Sciatic nerve (tissue), 2 donors: ENCODE measurements at places on chromosomes 3 and 15.

GRCh38 chr3:166575161-166575560 lies 737.9 kb upstream of the BCHE start:
- DNase-seq: no peak

DNA sequence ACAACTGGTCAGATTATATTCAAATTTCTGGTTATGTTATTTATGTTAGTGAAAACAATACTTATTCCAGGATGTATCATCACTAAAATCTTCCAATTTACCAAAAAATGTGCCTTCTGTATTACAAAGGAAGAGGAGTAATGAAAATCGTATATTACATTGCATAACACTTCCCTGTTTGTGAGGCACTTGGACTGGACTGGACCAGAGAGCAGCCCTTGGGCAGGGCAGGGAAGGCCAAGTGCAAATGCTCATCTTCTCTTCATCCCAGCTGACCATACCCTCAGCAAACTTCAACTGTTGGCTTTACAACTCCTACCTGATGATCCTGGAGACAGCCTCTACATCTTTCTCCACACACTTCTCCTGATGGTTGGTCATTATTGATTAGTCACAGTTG lies 285.7 kb upstream of the MME start:
- no peak for DNase-seq

DNA sequence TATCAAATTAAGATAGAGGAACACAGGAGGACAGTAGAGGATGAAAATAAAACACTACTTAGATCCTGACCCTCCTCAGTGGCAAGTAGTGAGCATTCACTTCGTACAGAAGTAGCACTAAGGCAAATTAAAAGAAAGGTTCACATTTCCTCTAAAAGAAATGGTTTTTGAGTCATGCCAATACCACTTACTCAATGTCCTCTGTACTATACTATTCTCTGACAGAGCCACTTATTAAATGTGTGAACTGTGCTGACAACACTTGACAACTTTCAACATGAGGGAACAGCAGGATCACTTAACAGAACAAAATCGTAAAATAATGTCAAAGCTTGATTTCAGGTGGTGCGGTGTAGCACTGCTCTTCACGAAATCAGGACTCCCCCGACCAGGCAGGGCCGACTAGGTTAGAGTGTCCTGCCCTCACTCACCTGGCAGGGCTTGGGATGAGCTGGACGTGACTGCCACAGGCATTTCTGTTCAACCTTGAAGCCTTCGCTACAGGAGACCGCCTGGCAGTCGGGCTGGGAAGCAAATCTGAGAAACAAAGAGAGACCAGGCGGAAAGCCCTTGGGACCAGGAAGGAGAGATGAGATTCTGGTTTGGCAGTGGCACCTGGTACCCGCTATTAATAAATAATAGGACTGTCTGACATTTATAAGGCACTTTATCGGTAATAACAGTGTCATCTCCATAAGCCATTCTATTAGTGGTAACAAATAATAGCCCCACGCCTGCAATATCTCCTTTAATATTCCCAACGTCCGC lies 611 bp upstream of the SLC27A2 start:
- DNase-seq: no peak

GRCh38 chr3:131277836-131278497 lies 103.6 kb upstream of the NUDT16 start:
- no peak for DNase-seq

DNA sequence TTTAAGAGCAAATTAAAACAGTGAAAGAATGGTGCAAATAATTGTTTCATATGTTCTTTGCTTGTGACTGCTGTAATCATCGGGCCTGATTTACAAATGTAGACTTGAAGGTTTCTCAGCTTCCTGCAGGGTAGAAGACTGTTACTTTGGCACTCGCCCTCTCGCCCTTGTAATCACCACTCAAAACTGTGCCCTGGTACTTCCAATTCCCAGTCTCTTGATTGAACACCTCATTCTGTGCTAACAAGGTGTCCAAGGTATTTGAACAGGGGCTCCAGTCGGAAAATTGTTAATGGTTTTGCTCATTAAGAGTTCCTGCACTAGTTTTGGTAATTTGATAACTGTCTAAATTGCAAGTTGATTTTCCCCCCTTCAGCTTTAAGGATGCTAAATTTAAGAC lies 209.5 kb downstream of the ZIC1 start:
- no peak for DNase-seq

GRCh38 chr15:84908564-84908963 lies 24.1 kb downstream of the SLC28A1 start:
- no peak for DNase-seq

DNA sequence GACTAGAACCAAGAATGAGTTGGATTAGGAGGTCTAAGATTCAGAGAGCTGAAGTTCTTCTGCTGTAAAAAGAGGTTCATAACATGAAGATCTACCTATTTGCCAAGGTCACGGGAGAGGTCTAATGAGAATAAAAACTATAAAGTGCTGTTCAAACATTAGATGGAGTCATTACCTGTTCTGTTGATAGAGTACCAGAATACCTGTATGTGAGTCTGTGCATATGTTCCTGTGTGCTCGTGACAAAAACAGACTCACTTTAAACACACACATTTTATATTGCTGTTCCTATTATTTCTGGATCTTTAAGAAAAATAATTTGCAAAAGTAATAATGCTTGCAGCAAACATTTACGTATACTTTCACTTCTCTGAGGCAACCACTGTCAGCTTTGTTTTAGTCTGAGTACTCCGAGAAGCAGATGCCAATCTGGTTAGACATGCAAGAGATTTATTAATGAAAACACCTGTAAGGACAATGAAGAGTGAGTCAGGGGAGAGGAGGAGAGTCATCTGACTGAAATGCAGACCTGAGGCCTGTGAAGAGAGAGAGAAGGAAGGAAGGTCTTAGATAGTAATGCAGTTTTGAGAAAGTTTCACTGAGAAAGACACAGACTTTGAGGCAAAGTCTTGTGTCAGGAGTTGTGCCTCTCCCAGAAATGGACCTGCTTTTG lies 221.2 kb downstream of the SQOR start:
- DNase-seq: no peak

- DNase-seq: no peak
Observed at GRCh38 chr3:133037436-133037835, 755 bp upstream of the TMEM108 start.

DNA sequence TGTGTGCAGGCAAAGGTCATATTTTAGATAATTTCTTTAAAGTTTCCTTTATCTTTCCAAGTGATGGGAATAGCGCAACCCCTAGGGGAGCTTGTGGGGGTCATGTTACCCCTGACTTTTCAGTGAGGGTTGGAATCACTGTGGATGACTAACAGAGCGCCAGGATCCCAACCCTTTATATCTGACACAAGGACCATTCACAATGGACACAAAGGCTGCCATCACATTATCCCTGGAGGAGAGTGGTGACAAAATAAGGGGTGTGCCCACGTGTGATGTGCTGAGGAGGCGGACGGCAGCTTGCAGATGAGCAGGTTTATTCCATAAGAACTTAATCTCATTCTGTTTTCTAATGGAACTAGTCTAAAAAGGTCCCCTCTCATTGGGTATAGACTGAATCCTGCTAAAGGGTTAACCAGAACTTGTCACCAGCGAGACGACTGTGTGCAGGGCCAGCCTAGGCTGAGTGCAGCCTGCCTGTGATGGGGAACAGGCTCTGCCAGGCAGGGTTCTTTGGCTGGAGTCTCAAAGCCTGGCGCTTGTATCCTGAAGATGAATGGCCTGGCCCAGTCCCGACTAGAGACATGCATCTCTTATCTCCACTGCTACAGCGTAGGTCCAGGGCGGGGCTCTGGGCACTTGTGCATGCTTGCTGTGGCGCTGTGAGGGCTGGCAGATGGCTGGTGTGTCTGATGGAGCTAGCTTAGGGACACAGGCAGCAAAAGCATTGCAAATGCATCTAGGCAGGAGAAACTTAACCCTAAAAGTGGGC lies 50.2 kb downstream of the CHDH start:
- DNase-seq: no peak

DNA sequence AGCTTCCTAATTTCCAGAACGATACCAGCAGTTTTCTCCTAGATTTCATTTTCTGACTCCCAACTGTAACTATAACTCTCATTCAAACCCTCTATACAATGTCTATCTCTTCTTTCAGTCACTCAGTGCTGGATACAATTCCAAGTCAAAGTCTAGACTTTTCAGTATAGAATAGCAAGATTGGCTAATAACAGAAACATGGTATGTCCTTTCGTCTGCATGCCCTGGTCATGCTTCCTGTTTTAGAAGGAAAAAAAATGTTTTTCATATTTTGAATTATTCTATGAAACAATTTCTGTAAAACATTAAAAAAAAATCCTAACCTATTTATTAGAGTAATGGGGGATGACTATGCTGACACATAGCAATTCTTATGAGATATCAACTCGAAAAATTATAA lies 180.0 kb downstream of the KCNAB1 start:
- no peak for DNase-seq

DNA sequence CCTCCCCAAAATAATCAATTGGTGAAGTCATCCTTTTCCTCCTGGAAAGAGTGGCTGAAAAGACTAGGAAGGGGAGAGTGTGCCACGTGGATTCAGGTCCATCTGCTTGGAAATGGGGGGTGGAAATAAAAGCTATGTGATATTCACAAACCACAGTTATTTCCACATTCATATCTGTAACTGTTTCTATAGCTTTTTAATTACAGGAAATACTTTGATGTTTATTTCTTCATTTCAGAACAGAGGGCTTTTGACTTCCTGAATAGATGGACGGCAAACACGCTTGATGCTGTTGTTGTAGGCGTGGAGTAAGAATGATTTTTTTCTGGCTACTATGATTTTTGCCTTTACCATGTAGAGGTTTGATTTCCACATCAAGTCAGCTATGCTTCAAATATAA lies 10.1 kb downstream of the AADACL2 start:
- DNase-seq: no peak

DNA sequence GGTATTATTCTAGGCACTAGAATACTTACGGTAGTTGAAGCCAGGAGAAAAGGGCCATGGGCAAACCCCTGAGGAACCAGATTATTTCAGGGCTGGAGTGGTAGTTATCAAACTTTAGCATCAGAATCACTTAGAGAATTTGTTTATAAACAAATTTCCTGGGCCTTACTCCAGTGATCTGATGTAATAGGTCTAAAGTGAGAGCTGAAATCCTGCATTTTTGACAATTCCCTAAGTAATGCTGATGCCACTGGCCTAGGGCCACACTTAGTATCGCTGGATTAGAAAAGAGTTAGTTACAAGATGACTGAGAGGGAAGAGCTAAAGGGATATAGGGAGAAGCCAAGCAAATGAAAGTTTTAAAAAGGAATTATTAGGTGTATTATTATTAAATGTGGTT lies 412.5 kb upstream of the THRB start:
- no peak for DNase-seq

DNA sequence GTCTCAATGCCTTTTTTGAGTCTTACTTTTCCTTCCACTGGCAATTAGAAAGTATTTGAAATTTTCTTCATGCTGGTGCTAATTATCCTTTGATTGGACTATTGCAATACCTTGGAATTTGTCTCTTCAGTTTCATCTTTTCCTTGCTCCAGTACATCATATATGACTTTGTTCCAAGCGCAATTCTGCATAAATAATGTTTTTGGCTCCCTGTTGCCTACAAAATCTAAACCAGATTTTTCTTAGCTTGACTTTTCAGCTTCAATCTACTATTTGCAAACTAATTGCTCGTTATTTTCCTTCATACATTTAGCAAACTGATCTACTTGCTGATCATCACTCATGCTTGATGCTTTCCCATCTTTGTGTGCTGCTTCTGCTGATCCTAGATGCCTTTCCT lies 230.8 kb upstream of the GPR149 start:
- no peak for DNase-seq

DNA sequence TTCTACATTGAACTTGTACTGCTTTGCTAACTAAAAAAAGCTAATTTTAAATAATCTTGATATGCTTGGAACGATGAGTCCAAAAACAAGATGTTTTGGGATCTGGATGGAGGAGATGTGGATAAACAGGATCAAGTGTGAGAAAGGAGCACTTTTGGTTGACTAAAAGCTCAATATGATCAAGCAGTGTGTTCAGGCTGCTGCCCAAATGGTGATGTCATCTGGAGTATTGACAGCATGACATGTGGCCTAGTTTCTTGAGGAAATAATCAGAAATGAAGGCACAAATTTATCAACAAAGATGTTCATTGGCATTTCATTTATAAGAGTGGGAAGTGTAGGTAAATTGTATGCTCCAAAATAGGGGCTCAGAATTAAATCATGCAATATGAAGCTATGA lies 161.2 kb downstream of the SOX2 start:
- DNase-seq: no peak
